ENCODE measurements at places on chromosomes 5 and 9. TPM values are rescaled to one million over a fixed set of nuclear protein-coding genes. Genes with fewer than 3 reads are reported as not detected.

DNA sequence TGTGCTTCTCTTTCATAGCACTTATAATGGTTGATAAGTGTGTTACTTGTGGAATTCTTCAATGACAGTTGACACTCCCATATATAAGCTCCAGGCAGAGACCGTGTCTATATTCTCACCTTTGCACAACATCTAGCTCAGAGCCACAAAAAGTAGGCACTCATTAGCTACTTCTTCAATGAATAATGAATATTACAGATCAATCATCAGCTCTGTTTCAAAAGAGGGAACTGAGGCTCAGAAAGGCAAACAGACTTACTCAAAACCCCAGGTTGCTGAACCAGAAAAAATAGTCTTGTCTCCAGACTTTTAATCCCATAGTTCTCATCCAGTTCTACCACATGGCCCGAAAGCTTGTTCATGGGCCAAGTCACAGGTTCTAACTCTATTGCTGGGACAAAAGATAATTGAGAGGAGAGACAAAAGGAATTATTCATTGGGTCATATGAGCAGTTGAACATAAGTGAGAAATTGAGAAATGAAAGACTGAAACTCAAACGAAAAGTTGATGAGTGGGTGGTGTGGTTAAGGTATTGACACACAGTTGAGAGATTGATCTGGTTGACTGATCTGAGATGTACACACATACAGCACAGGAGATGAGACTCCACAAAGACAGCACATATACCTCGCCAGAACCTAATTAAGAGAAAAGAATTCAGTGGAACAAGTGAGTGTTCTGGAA lies 381.6 kb downstream of the EFNA5 start:
- no peak for DNase-seq

The CARD19 gene
- 44.5 TPM for total RNA-seq

DNA sequence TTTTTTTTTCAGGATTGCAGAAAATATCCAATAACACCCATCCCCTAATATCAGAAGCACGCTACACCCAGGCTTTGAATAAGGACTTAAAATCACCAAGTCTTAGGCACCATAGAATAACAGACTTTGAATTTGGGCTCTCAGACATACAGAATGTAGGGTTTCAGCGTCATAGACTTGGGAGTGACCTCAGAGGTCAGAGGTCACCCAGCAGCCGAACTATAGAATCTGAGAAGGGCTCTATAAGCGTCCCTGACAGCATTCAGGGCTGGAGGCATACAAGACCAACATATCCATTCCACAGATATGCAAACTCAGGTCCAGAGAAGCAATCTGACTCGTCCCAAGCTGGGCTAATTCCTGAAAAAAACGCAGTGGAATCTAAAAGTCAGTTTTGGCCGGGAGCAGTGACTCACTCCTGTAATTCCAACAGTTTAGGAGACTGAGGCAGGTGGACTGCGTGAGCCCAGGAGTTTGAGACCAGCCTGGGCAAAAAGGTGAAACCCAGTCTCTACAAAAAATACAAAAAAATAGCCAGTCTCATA lies 34.7 kb downstream of the SLC6A7 start:
- DNase-seq, result no peak

DNA sequence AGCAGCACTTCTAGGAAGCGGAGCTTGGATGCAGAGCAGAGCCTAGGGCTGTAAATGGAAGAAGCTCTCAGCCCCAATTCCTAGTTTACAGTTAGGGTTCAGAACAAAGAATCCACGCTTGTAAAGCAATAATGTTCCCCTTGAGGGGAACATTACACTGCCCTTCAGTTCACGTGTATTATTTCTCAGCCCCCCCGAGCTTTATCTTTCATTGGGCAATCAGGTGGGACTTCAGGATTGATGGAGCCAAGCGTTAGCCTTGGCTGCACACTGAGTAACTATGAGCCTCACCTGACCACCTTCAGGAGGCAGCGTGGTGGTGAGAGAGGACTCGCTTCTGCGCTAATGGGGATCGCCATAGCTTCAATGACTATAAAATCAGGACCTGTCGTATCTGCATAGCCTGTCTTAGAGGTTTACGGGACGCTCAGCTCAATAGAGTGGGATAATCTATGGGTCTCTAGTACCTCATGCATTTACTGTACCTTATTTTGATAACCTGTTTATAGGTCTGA lies 157.0 kb upstream of the RASEF start:
- no peak for DNase-seq

DNA sequence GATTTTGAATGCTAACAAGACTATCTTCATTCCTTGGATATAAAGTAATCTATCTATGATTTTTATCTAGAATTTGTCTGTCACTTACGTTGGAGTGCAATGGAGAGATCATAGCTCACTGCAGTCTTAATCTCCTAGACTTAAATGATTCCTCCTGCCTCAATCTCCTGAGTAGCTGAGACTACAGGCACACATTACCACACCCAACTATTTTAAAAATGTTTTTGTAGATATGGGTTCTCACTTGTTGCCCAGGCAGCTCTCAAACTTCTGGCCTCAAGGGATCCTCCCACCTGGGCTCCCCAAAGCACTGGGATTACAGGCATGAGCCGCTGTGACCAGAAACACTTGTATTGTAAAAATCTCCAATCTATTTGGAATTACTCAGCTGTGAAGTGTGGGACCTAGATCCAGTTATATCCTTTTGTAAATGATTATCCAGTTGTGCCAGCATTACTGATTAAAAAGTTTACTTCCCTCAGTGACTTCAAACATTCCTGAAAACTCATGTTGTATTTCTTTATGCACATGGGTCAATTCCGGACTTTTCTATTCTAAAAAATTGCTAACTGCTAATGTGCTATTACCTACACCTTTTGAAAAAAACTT lies 1793.8 kb upstream of the WWC1 start:
- peak; percentile 33 for DNase-seq

DNA sequence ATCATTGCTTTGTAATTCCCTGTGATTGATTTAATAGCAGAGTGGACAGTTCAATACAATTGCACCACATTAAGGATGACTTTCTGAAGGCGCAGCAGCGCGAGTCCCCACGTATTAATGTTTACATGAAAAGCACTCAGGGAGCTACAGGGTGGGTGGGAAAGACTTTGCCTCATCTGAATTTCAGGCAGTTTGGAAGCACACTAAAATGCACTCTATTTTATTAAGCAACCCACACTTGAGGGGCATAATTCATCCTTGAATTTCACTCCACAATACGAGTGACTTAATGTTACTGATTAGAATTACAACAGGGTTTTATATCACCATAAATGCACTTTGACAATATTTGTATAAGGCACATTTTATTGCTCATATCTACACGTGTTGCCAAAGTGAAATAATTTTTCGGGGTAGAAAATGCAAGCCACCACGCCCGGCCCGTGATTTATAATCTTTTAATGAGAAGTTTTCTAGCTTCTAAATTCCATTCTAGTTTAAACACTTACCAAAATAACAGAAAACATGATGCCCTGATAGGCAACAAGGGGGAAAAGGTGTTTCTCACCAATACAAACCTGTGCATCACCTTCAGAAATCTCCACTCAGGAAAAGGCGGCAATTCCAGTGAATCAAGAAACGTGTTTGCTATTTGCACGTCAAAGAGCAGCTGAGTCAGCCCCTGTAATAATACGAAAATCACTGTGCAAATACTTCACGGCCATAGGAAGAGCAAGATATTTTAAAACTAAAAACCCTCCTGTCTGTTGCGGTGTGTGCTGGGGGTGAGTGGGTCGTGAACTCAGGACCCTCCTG lies 40.5 kb downstream of the IRX4 start:
- DNase-seq, result no peak

- DNase-seq, result no peak
Measured at GRCh38 chr9:1712861-1713450, 302.2 kb upstream of the SMARCA2 start.

GRCh38 chr5:41961736-41962135 lies 36.7 kb downstream of the FBXO4 start:
- no peak for DNase-seq

GRCh38 chr5:125125031-125125823 lies 378.8 kb upstream of the ZNF608 start:
- DNase-seq, result no peak

The ADAMTSL2 gene
- total RNA-seq, result 32.1 TPM

The ADGRV1 gene
- total RNA-seq, result 7.0 TPM

- no peak for DNase-seq
Measured at GRCh38 chr5:173926359-173926758, 38.2 kb downstream of the CPEB4 start.

GRCh38 chr5:73363911-73364730 lies 84.5 kb downstream of the FOXD1 start:
- no peak for DNase-seq

GRCh38 chr5:7878381-7878873 lies 9.5 kb downstream of the MTRR start:
- no peak for DNase-seq

- DNase-seq, result no peak
Measured at GRCh38 chr5:129284010-129284409, 176.1 kb upstream of the ADAMTS19 start.

DNA sequence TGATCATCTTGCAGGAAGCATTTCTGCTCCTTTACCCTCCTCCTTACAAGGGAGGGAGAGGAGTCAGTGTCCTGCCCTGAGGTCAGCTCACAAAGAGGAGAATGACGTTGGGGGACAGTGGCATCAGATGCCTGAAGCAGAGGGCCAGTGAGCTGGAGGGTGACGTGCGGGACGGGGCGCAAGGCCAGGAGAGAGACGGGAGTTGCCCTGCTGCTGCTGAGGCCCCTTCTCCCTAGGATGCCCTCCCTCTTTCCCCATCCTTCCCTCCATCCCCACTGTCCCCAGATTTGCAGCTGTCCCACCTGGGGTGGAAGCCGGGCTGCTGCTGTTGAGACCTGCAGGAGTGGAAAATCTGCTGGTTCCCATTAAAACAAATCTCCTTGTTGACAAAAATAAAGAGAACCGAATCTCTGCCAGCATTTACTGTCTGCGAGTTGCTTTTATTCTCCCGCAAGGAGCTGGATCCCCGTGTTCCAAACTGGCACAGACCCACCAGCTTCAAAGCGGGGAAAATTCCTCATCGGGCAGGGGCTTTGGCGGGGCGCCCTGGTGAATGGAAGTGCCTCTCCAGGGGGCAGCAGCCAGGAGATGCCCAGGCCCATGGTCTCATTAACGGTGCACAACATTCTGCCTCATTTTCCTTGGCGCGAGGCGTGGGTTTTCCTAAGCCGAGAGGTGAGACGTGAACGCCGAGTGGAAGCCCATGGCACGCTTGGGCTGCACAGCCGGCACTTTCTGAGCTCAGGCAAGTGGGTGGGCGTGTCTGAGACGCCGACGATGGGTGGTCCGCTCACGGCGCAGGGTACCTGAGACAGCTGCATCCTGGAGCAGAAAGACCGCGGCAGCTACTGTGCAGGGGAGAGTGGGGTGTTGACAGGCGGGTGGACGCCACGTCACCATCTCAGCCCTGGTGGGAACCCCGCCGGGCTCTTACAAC lies 13.9 kb upstream of the COL5A1 start:
- peak; percentile 69 for DNase-seq

- DNase-seq, result no peak
Measured at GRCh38 chr9:90813523-90813922, 11.9 kb downstream of the SYK start.

DNA sequence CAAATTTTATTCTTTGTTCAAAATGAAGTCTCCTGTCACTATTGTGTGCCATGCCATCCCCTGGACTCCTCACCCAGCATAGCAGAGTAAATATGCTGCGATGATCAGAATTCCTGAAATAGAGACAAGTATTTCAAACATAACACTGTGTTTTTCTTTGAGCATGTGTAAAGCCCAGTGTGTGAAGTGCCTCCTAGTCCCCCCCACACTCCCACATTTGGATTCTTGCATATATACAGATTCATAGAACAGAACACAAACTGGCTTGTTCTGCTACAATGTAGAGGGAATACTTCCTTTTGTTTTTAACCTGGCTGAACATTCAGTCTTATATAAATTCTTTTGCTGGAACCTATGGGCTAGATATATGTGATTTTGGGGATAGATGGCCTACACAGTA lies 84.9 kb downstream of the NUDT12 start:
- no peak for DNase-seq

DNA sequence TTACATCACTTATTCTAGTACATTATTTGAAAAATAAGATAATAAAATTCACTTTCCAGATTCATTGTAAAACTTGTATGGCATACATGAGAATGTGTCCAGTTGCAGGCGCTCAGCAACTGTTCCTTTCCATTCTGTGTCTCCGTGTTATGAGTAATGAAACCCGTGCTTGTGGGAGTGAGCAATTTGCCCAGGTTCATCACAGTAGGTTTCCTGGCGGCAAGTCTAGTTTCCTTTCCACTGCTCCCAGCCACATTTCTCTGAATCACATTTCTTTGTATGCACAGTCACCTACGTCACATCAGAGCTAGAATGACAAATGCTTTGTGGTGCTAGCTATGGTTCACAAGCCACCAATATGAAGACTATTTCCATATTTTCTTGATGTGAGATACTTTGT lies 39.9 kb downstream of the MOCS2 start:
- DNase-seq, result no peak

DNA sequence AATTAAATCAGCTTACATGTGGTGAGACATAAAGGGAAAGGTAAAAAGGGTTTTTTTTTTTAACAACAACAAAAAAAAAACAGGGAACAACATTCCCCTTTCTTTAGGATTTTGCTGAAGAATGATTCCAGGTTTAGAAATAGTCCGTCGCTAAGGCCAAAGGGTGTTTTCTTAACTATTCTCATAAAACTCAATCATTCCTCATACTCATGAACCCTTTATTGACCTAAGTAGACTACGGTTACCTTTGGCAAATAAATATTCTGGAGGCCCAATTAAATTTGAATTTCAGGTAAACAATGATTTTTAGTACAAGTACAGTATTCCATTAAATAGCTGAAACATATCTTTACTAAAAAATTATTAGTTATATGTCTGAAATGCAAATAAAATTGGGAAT lies 55.6 kb upstream of the CCNG1 start:
- no peak for DNase-seq

- no peak for DNase-seq
Measured at GRCh38 chr5:133453831-133454230, 158.5 kb downstream of the FSTL4 start.

DNA sequence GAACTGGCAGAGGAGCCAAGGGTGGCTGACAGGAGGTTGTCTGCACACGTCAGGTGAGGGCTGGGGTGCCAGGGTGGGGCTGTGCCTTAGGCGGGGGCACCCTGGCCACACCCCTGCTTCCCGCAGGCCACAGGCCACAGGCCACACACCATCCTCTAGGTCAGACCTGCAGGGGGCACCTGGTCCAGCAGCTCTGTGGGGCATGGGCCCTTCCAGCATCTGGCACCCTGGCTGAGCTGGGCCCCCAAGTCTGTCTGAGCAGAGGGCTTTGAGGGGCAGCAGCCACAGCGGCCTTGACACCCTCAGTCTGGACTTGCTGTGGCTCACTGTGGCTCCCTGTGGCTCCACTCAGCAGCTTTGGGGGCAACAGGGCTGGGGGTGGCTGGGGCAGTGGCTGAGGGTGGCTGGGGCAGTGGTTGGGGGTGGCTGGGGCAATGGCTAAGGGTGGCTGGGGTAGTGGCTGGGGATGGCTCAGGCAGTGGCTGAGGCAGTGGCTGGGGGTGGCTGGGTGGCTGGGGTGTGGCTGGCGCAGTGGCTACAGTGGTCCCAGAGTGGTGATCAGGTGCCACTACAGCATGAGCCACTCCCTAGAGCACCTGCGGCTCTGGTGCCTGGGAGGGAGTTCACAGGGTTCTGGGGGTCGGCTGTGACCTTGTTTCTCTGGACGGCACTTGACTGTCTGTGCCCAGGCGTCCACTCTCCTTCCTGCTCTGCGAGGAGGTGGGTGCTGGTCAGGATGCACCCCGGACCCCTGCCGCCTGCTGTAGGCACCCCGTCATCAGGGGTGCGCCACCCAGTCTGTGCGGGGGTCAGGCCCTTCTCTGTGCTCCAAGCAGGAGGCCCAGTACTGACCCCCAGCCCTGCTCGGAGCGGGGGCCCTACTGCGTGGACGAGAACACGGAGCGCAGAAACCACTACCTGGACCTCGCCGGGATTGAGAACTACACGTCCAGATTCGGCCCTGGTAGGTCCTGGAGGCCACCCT lies 27.1 kb downstream of the NKD2 start:
- DNase-seq, result no peak

Data from kidney (tissue), 22 donors.